Lower leg skin (tissue), 4 donors: ENCODE measurements at places on chromosomes 12 and 14. TPM values are rescaled to one million over a fixed set of nuclear protein-coding genes. Genes with fewer than 3 reads are reported as not detected.

- DNase-seq, result no peak
These were observed 148.4 kb upstream of the RGS6 start for GRCh38 chr14:71783786-71784185.

- no peak for DNase-seq
These were observed 1766.9 kb upstream of the SEL1L start for GRCh38 chr14:83300476-83301064.

GRCh38 chr14:102323102-102323501 lies 3.6 kb downstream of the ZNF839 start:
- DNase-seq, result peak; percentile 93

GRCh38 chr14:79542121-79542520 lies 669.2 kb downstream of the DIO2 start:
- no peak for DNase-seq

GRCh38 chr12:99436584-99436983 lies 211.0 kb upstream of the GARIN6 start:
- DNase-seq, result no peak

DNA sequence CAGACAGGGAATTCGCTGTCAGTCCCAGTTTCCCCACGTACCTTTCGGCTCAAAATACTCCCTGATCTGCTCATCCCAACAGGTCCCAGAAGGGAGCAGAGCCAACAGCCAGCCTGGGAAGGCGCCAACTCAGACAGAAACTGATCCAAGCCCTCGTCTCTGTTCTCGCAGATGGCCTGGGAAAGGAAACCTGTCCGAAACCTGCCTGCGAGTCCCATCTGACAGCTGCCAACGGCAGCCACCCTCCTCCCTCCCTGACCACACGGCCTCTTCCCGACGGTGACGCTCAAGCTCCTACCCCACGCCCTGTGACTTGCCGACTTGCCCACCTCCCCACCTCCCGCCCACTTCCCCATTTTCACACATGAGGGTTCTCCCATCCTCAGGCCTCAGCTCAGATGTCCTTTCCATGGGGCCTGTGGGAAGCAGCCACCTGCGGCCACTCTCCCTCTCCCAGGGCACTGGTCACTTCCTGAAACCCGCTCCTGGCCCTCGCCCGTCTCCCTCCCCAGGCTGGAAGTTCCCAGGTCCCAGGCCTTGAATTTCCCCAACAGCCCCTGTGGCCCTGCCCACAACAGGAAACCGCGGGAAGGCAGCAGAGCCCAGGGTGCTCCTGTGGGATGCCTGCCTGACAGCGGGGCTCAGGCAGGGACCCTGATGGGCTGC lies 60.9 kb upstream of the FBRSL1 start:
- no peak for DNase-seq

- DNase-seq, result no peak
These were observed 81.6 kb downstream of the CAPZA3 start for GRCh38 chr12:18819484-18819883.

DNA sequence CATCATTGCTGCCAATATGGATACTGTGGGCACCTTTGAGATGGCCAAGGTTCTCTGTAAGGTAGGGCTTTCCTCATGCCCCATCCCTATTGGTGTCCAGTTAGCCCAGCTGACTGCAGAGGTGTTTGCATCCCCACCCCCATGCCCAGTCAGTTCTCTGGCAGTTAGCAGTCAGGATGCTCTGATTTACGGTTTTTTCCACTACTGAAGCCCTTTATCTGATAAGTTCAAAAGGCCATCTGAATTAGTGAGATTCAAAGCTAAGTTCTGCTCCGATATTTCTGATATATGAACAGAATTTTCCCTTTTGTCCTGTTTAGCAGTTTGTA lies 773 bp downstream of the GMPR2 start:
- no peak for DNase-seq

DNA sequence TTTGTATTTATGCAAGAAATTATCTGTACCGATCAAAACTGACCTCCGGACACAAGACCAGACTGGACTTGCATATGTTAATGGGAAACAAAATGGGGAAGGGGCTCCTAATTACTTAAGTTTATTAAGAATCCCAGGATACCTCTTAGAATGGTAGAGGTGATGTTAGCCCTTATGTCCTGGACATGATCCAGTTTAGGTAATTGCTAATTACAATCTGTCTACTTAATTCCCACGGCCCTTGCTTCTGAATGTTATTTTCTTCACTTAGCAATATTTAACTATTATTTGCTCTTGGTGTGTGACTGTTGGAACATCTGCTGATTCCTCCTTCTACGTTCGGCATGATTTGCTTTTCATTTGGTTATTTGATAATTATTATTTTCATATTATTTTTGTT lies 644.0 kb downstream of the DIO2 start:
- DNase-seq, result no peak

GRCh38 chr14:49221316-49221715 lies 364.9 kb downstream of the RPS29 start:
- no peak for DNase-seq

GRCh38 chr12:57461917-57462250 lies 2.3 kb downstream of the GLI1 start:
- no peak for DNase-seq

DNA sequence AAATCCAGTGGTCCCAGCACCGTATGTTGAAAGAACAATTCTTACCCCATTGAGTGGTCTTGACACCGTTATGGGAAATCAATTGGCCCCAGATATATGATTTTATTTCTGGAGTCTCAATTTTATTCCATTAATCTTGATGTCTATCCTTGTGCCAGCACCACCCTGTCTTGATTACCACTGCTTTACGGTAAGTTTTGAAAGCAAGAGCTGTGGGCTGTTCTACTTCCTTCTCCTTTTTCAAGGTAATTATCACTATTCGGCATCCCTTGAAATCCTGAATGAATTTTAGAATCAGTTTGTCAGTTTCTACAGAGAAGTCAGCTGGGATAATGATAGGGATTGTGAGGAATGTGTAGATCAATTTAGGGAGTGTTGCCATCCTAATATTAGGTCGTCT lies 160.8 kb upstream of the SFSWAP start:
- DNase-seq, result no peak

GRCh38 chr12:58277231-58277630 lies 335.9 kb downstream of the ATP23 start:
- no peak for DNase-seq

DNA sequence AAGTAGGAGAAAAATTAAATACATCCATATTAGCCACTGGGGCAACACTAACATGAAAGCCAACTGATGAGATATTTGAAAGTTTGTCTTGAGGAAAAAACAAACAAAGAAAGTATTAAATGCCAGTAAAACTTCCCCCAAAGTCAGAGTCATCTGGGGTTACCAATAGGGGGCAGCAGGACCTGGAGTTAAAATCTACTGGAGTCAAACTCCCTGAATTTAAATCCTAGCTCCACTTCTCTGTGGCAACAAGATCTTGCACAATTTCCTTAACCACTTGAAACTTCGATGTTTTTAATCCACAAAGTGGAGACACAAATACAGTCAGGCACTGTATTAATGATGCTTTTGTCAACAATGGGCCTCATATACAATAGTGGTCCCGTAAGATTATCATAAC lies 14.4 kb downstream of the PLEKHG7 start:
- DNase-seq, result no peak

- no peak for DNase-seq
These were observed 54.7 kb upstream of the EIF5 start for GRCh38 chr14:103279142-103280025.

- DNase-seq, result no peak
These were observed 18.0 kb downstream of the LUM start for GRCh38 chr12:91093341-91093740.

GRCh38 chr14:98773814-98774213 lies 498.2 kb downstream of the BCL11B start:
- DNase-seq, result no peak

DNA sequence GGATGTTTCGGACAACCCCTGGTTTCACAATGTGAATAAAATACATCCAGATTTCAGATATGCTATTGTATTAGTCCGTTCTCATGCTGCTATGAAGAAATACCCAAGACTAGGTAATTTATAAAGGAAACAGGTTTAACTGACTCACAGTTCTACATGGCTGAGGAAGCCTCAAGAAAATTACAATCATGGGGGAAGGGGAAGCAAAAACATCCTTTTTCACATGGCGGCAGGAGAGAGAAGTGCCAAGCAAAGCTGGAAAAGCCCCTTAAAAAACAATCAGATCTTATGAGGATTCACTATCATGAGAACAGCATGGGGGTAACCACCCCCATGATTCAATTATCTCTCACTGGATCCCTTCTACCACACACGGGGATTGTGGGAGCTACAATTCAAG lies 451.7 kb downstream of the MDGA2 start:
- no peak for DNase-seq

DNA sequence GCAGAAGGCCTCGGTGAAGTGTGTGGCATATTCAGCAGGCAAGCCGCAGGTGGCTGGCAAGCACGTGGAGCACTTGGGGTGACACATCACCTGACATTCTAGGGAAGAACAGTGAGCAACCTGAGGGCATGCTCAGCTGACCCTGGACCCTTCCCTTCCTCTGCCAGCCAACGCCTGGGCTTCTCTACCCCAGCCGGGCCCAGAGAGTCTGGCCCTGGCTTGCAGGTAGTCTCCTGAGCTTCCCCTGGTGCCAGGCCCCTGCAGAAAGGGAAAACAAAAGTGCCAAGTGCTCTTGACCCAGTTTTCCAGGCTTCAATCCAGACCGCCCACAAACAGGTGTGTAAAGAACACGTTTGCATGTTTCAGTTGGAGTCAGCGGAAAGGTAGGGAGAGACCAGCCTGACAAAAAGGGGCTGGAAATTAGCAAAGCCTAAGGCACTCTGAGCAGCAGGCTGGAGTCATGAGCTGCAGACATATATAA lies 45.7 kb downstream of the PRKAB1 start:
- DNase-seq, result no peak

- no peak for DNase-seq
These were observed 800 bp downstream of the PCNX4 start for GRCh38 chr14:60092526-60092920.

DNA sequence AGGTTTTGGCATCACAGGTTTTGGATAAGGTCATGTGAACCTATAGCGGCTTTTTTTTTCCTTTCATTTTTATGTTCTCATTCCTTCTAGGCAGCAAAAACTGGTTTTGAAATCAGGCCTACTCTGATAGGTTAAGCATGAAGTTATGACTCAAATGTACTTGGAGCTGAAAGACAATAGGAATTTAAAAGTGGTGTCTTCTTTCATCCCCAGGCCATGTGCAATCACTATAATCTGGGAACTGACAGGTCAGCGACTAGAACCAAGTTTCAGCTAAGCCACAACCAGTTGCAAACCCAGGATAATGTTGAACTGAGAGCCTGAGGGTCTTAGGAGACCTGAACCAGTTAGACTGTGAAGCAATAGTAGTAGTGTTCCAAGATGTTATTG lies 74.3 kb downstream of the ANO6 start:
- no peak for DNase-seq

DNA sequence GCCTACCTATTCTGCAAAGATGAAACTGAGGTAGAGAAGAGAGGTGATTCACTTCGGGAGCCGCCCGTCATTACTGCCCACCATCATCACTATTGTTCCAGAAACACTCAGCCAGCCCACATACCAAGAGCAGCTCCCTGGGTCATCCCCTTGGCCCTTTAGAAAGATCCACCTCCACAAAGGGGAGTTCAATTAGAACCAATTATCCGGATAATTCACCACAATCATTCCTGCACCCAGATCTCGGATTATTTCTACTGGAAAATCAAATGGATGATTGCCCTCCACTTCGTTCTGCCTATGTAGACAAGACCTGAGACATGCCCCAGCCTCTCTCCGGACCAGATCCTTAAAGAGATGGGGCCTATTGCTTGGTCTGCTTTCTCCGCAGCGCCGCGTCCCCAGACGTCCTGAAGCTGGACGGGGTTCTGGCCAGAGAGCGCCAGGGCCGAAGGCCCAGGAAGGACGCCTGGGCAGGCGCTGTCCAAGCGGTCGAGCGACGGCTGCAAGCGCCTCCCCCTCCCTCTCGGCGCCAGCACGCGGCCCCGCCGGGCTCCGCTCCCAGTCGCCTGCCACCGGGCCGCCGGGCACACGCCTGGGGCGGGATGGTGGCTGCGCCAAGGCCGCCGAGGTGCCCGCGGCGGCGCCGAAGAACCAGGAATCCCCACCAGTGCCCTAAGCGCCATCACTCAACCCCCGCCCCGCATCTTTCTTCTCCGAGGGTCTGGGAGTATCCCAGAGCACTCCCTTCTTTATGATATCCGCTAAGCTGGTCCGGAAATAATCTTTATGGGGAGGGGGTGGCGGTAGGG lies 1.3 kb upstream of the ASCL1 start:
- DNase-seq, result no peak

- DNase-seq, result no peak
These were observed 11.8 kb upstream of the DERA start for GRCh38 chr12:15899282-15899870.

DNA sequence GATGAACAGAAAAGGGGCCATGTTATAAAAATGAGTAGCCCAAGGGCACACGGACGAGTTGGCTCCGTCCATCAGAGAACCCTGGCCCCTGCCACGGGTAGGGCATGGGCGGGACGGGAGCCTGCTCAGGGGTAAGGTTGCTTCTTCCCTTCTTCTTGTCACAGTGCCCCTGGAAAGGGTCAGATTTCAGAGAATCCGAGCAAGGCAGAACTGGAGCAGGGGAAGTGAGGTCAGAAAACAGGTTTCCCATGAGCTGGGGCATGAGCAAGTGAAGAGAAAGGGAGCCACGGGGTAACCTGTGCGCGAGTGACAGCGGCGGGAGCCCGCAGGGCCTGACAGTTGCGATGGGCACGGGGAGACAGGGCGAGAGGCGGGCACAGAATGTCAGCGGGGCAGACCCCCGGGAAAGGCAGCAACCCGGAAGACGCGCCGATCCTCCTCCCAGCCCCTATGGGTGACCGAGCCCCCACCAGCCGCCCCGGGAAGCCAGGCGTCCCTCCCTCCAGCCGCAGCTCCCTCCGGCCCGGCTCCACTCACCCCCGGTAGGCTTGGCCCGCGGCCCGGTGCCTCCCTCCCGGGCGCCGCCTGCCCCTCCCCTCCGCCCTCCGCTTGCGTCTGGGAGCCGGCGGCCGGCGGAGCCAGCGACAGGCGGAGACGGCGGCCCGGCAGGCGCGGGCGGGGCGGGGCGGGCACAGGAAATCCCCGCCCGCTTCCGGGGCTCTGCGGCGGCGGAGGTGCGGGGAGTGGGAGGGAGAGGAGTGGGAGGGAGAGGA lies at the start of gene ZNF641:
Gene ZNF641, minus strand, starts transcription at position 671 of the 773 bp plus-strand sequence. CDS start 2,829 bp downstream, outside the sequence.
- peak; percentile 94 for DNase-seq

DNA sequence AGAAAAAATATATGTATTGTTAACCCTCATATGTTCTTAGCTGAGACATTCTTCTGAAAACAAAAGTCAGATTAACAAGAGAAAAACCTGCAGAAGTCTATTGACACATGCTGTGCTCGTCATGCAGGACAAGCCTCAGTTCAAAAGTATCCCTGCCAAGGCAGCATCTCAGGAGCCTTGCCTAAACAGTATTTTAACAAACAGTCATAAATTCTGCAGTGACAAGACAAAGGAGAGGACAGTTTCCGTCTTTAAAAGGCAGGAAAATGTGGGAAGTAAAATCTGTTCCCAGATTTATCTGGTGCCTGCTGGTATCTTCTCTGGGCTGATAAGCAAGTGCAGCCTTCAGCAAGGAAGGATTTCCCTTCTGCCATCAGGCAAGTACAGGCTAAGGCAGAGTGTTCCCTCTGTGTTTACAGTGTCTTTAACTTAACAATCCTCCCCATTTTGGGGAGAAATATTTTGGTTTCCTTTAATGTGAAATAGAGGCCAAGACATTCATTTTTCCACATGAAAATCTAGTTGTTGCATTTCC lies 480.2 kb upstream of the CCDC196 start:
- no peak for DNase-seq

Gene PTPRO
- 0.91 TPM for total RNA-seq

Gene OTOGL
- total RNA-seq, result 0.08 TPM

Gene MYF5
- not detected for total RNA-seq

Gene RIPK3
- total RNA-seq, result 7.0 TPM

Gene GDF3
- not detected for total RNA-seq

Gene RNASE4
- total RNA-seq, result 67.3 TPM

Gene RILPL1
- 27.9 TPM for total RNA-seq

Gene TSPAN11
- total RNA-seq, result 1.6 TPM

Gene ABCD2
- 0.08 TPM for total RNA-seq

Gene KRT71
- not detected for total RNA-seq
